Activated CD4-positive, alpha-beta T cell treated with anti-CD3 and anti-CD28 coated beads, Interleukin-2, amount 50 U/mL, for 48 hours (primary cell): ENCODE measurements at places on chromosomes 3 and 15.

DNA sequence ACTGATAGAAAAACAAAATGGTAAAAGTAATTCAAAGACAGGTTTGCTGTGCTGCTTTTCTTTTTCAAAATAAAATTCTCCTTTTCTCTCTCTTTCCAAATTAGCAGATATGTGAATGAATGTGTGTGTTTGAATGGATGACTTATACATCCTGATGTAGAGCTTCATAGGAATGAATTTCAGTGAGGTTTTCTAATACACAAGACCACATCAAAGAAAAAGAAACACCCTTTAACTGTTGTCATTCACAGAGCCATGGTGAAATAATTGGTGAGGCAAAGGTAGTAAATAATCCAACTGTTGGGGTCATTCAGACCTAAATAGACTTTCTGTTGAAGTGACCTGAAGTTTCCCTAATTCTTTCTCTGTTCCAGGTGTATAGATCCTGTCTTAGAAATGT lies 139.1 kb upstream of the ZPLD1 start:
- DNase-seq, result no peak

DNA sequence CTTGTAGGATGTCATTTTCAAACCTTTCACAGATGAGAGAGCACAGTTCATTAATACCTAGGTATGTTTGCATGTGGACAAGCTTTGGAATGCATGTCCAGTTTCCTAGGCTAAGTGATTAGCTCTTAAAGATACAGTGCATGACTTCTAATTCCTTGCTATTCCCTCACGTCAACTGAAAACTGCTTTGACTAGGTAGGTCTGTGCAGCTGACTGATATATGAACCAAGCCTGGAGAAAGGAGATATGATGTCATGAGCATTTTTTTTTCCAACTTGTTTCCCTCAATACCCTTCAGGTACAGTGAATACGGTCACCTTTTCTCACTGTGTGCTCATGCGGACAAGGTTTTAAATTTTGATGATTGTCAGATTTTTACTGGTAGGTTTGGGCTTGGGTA lies 41.6 kb upstream of the TASOR start:
- no peak for DNase-seq

- DNase-seq, result no peak
Measured at GRCh38 chr3:79551997-79552396, 215.8 kb downstream of the ROBO1 start.

GRCh38 chr15:101390462-101390861 lies 95.4 kb upstream of the SNRPA1 start:
- DNase-seq, result no peak
